ELR (cell line): ENCODE measurements at places on chromosomes 7 and 10.
A peak's percentile ranks its signal among the peaks of the same experiment; 100 is the strongest.

DNA sequence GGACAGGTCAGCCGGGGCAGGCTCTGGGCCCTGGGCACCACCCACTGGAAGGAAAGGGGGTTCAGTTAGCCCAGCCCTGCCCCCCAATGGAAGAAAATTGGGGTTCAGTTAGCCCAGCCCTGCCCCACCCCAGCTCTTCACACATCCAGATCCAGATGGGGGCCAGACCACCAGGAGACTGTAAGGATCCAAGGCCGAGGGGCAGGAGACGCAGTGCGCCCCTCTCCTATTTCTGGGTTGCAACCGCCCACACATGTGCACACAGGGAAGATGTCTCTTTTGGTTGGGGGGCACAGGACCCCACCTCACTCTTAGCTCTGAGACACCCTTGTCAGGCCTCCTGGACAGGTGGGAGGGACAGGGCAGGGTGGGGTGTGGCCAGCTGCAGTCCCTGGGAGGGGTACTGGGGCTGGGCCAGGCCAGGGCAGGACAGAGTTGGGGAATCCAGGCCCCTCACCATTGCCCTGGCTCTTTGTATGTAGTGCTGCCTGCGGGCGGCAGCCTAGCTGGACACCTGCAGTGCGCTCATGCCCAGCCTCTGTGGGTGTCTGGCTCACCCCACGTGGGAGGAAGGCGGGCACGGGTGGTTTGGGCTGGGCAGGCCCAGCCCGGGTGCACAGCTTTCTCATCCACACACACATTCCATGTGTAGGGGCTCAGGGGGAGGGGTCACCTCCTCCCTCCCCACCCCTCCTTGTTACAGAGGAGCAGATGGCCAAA lies 141.2 kb downstream of the LHPP start:
- DNase-seq: no peak

GRCh38 chr10:122112625-122113160 lies 123.7 kb downstream of the TACC2 start:
- peak; percentile 98 for DNase-seq

GRCh38 chr10:79588800-79589199 lies 21.9 kb upstream of the SFTPA1 start:
- no peak for DNase-seq

DNA sequence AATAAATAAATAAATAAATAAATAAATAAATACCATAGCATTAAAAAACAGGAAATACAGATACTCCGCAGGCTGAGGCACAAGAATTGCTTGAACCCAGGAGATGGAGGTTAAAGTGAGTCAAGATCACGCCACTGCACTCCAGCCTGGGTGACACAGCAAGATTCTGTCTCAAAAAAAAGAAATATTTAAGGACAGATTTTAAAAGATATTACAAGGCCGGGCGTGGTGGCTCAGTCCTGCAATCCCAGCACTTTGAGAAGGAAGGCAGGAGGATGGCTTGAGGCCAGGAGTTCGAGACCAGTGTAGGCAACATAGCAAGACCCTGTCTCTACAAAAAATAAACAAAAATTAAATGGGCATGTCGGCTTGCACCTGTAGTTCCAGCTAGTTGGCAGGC lies 17.5 kb upstream of the SNX8 start:
- DNase-seq: no peak

DNA sequence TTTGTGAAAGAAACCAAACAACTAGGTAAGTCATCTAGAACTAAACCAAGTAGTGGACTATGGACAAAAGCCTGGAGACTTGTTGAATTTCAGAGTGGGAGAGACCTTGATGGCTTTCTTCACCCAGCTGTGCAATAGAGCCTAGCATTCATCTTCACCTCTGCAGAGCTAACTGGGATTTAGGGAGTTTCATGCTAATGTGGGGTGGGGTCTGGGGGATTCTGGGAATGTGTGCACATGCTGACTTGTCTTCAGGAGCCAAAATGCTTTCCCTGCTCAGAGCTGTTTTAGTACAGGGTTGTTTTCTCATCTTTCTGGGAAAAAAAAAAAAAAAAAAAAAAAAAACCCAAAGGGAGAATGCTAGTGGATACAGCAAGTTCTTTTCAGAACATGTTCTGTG lies 81.3 kb upstream of the ARHGAP21 start:
- no peak for DNase-seq

DNA sequence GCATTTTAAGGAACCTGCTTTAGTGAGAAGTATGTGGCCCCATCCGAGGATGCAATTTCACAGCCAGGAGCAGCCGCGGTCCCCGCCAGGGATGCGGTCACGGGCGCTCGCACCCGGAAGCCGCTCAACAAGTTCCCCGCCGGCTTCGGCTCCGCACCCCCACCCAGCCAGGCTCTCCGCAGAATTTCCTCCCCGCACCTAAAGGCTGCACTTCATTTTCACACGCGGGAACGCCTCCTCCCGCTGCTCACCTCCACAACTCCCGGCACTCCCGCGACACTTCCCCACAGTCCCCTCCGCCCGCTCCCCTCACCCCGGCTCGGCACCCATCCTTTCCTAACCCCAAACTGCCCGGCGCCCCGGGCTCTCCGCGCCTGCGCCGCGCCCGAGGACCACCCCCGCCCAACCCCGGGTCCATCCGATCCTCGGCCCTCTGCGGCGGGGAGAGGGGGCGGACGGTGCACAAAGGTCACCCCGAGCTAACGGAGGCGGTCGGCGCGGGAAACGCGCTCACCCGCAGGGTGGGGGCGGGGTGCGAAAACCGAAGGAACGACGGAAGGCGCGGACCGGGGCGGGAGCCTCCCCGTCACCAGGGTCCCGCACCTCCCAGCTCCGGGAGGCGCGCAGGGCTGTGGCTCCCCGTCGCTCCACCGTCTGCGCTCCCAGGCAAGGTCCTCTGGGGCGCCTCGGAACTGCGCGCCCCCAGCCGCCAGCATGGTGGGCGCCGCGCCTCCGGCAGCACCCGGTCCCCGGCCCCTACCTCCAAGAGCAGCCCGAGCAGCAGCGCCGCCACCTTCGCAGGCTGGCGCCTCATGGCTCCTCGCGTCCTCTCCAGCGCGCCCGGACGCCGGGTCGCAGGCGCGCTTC lies 558 bp downstream of the VOPP1 start:
- DNase-seq: peak; percentile 67

GRCh38 chr10:79066411-79067240 lies 2.1 kb upstream of the ZMIZ1 start:
- peak; percentile 48 for DNase-seq

DNA sequence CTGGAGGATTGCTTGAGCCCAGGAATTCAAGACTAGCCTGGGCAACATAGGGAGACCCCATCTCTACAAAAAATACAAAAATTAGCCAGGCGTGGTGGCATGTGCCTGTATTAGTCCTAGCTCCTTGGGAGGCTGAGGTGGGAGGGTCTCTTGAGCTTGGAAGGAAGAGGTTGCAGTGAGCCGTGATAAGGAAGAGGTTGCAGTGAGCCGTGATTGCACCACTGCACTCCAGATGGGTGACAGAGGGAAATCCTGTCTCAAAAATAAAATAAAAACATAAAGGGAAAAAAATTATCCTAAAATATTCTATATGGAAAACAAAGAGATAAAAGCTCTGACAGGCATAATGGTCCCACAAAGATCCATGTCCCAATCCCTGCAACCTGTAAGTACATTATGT lies 87.9 kb upstream of the KAT6B start:
- no peak for DNase-seq

- no peak for DNase-seq
These were observed 20.1 kb downstream of the EPC1 start for GRCh38 chr10:32326680-32327363.

- DNase-seq: no peak
These were observed 180.3 kb downstream of the DNAJB6 start for GRCh38 chr7:157516911-157517781.

DNA sequence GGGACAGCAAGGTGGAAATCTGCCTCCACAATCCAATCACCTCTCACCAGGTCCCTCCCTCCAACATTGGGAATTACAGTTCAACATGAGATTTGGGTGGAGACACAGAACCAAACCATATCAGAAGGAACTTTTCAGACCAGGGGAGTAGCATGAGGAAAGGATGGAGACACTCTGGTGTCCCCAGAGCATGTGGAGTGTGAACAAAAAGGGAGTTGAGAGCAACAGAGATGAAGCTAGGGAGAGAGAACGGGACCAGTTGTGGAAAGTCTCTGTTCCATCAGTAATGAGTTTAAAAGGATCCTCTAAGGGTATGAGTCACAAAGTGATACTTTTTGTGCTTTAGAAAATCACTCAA lies 382.0 kb downstream of the SFMBT2 start:
- DNase-seq: no peak

- DNase-seq: peak; percentile 63
These were observed 72.5 kb downstream of the C10orf90 start for GRCh38 chr10:126598009-126598408.

DNA sequence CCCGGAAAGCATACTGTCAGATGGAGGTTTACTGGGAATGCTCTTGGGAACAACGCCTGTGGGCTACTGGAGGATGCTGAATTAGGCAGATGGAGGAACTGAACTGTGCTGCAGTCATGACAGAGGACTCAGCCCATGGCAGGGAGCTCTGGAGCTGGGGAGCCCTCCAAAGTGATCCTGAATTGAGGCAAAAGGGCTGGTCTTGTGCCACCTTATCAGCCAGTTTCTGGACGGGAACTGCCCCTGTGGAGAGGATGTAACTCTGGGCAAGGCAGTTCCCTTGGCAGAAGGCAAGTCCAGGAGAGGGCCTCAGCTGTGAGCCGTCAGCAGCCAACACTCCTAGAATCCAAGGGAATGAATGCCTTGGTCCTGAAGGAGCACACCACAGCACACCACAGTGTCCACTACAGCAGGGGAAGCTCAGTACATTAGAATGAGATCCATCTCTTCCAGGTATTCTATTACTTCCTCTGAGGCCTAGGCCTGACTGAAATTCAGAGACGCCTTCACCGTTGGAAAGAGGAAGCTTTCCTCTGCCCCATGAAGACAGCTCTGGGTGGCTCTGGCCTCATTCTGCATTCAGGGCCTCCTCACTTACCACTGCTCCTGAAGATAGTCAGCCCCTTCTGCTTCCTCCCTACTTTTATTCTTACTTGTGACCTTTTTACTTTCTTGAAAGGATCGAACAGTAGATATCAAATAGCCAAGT lies 139.6 kb upstream of the GPR26 start:
- DNase-seq: no peak

- DNase-seq: no peak
These were observed 69.0 kb upstream of the LRRC17 start for GRCh38 chr7:102843850-102844249.

- peak; percentile 21 for DNase-seq
These were observed 145.6 kb downstream of the PFKFB3 start for GRCh38 chr10:6348096-6348874.

DNA sequence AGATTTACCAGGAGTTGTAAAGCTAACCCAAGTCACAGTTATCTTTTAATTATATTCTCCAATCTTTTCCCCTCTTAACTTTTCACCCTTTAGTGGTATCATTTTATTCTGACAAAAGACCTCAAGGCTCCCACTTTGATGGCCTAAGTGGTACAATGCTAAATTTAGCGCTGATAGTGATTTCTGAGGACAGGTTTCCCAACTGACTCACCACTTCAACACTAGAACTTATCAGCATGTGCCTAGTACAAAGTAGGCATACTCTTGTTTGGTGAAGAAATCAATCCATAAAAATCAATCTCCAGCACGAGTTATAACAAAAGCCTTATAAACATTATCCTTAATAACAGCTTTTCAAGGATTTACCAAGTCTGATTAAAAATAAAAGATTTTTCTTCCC lies 7.5 kb downstream of the SNX13 start:
- DNase-seq: no peak

- no peak for DNase-seq
These were observed 18.3 kb upstream of the ST8SIA6 start for GRCh38 chr10:17472481-17473227.

DNA sequence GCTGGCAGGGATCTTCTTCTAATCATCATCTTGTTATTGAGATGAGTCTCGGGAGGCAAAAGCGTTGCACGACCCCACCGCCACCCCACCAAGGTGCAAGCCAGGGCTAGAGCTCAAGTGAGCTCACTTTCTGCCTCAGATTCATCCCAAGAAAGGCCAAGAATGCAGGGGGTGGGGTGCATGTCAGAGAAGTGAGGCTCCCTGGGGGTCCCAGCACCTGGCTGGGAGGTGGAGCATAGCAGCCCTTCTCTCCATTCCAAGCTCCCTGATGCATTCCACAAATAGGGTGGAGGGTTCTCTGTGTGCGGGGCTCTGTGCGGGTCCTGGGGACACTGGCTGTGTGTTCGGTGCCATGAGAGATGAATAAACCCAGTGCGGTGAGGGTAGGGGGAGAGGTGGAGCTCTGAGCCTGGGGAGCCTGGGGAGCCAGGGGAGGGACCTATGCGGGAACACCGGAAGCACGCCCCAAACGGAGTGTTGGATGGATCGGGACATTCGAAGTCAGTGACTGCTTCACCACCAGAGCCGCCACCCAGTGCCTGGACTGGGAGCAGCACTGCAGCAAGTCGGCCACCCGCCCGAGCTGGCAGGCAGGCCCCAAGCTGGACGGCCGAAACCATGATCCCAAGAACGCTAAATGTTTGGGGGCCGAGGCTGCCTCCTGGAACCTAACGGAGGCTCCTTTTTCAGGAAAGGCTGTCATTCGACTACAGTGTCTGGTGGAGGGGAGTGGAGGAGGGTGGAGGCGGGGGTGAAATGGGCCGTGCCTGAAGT lies 17.9 kb upstream of the HMX3 start:
- DNase-seq: no peak

- no peak for DNase-seq
These were observed 21.6 kb downstream of the KIFBP start for GRCh38 chr10:69010151-69010640.

GRCh38 chr7:17681965-17682364 lies 258.3 kb downstream of the SNX13 start:
- DNase-seq: peak; percentile 72

- DNase-seq: no peak
These were observed 251.6 kb downstream of the USP6NL start for GRCh38 chr10:11359869-11360268.

DNA sequence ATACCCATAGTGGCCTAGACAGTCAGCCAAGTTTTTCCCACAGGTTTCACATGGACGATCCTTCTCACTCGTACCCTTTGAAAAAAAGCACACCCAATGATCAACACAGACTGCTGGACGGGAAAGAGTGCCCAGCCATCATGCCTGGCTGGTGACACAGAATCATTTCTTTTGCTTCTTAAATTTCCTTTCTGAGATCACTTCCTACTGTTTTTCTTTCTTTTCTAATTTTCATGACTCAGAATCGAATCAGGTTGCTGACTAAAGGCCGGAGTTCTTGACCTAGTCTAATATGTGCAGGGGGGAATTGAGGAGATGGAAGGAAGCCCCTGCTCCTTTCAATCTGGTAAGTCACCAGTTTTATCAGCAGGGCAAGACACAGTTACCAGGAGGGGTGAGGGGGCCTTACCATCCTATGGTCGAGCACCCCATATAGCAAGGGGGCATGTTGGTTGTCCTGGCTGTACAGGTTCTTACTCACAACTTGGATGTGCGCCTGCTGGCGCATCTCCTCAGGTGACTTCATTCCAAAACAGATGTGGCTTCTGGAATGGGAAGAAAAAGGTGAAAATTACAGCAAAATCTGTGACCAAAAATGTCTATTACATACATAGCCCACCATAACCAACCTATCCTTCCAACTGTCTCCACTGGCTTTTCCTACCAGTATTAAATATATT lies 3.5 kb downstream of the POLR3A start:
- DNase-seq: peak; percentile 90

DNA sequence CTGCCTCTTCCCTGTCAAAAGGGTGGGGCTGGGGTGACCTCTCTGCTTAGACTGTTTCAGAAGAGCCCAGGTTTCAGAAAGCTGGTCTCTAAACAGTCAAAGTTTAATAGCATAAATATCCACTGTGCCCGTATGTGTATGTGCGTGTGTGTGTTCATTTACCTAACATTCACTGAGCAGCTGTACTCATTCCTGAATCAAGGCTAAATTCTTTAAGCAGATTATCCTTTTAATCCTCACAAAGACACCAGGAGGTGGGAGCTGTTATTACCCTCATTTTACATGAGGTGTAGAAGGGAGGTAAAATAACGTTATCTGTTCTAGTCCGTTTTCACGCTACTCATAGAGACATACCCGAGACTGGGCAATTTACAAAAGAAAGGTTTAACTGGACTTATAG lies 72.2 kb downstream of the RSU1 start:
- DNase-seq: no peak
